ENCODE measurements at places on chromosomes 1 and 21.

- DNase-seq, result no peak
Measured at GRCh38 chr1:205444931-205445645, 10.8 kb downstream of the BLACAT1 start.

- DNase-seq, result no peak
Measured at GRCh38 chr1:107365527-107366240, 224.8 kb downstream of the NTNG1 start.

- DNase-seq, result no peak
Measured at GRCh38 chr1:36503733-36504132, 21.0 kb upstream of the CSF3R start.

- no peak for DNase-seq
Measured at GRCh38 chr21:39363607-39364555, 15.0 kb upstream of the HMGN1 start.

GRCh38 chr1:209783386-209783785, 973 bp downstream of the C1orf74 start:
- DNase-seq, result no peak

- no peak for DNase-seq
Measured at GRCh38 chr21:34640858-34641257, 25.9 kb upstream of the RCAN1 start.
